ENCODE measurements at places on chromosomes 4 and X.
A peak's percentile ranks its signal among the peaks of the same experiment; 100 is the strongest.

DNA sequence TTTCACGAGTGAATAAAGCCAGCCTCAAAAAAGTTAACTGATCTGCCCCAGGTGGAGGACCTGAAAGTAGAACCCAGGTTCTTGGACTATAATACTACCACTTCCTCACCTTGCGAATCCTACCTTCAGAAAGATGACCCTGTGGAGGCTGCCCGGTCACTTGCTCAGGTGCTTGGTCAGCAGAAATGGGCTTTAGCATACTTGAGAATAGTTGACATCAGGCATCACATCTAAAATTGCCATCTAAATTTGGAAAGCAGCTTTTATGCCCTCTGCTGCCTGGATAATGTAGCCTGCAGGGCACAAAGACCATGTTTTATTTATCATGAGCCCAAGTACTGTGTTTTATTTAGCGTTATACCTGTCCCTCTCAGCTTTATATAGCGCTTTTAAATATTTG, 3.0 kb downstream of the BCLAF3 start:
- DNase-seq: no peak

- DNase-seq: no peak
Observed at GRCh38 chrX:38807873-38808272, 6.6 kb downstream of the MID1IP1 start.

- DNase-seq: no peak
Observed at GRCh38 chrX:74449937-74450330, 28.6 kb downstream of the SLC16A2 start.

DNA sequence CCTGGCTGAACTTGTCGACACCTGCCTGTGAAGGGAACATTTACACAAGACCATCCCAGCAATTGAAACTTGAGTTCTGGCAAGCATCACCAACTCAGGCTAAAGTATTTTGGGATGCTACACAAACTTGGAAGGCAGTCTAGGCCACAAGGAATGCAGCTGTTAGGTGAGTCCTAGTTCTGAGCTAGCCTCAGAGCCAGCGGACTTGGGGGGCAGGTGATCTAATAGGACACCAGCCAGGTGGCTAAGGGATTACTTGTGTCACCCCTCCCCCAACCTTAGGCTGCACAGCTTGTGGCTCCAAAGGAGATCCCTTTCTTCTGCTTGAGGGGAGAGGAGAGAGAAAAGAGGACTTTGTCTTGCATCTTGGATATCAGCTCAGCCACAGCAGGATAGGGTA, 62.3 kb upstream of the DKK2 start:
- no peak for DNase-seq

GRCh38 chr4:177640864-177641263, 198.6 kb upstream of the AGA start:
- DNase-seq: no peak

GRCh38 chr4:89518259-89518658, 210.7 kb upstream of the GPRIN3 start:
- DNase-seq: no peak

- no peak for DNase-seq
Observed at GRCh38 chr4:146763560-146763959, 124.9 kb downstream of the POU4F2 start.

- DNase-seq: no peak
Observed at GRCh38 chr4:59983852-59984251, 1216.3 kb upstream of the ADGRL3 start.

- no peak for DNase-seq
Observed at GRCh38 chr4:155526452-155527169, 140.0 kb upstream of the GUCY1A1 start.

GRCh38 chr4:123102897-123103471, 180.6 kb upstream of the NUDT6 start:
- no peak for DNase-seq

GRCh38 chrX:101602077-101602476, 15.7 kb downstream of the ARMCX6 start:
- no peak for DNase-seq

- no peak for DNase-seq
Observed at GRCh38 chrX:44690129-44690528, 147.5 kb upstream of the FUNDC1 start.

GRCh38 chrX:103464072-103464773, 55.1 kb downstream of the RAB40A start:
- no peak for DNase-seq

GRCh38 chr4:62457356-62457755, 1257.2 kb downstream of the ADGRL3 start:
- DNase-seq: no peak

DNA sequence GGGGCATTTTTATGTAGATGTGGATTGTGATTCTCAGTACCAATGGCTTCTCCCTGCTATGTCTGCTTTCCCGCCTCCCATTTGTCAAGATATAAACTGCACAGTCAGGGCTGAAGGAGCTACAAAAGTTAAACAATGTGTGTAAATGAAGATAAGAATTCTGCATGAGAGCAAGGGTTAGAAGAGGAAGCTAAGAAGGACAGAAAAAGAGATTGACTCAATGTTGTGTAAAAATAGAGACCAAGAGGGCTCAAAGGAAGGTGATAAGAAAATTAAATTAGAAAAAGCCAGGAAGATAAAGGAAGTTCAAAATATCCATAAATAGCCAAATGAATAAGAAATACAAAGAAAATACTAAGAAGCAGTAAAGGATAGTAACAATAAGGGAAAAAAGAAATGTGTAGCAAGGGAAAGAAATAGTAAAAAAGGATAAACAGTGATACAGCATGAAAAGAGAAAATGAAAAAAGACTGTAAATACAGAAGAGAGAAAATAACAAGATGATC, 82.5 kb downstream of the AMELX start:
- DNase-seq: no peak

DNA sequence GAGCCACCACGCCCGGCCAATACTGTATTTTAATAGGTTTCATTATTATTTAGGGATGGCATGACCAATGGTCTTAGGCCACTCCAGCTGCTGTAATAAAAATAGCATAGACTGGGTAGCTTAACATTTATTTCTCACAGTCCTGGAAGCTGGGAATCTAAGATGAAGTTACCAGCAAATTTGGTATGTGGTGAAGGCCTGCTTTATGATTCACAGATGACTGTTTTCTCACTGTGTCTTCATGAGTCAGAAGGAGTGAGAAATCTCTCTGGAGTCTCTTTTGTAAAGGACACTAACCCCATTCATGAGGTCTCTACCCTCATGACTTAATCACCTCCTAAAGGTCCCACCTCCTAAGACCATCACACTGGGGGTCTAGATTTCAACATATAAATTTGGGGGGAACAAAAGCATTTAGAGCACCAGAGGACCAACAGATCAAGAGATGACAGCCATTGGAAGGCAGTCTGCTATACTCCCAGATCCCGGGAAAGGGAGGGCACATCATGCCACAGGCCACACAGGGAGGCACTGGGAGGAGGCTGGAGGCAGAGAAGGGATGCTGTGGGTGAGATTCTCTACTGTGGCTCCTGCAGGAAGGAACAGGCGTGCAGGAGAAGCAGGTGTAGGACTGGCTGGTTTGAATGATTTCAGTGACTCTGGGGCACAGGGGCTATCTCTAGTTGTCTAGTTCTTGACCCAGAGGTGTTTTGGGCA, 335.8 kb upstream of the SFRP2 start:
- DNase-seq: no peak

GRCh38 chr4:2079926-2080325, 20.8 kb downstream of the NAT8L start:
- DNase-seq: no peak

- no peak for DNase-seq
Observed at GRCh38 chr4:98318521-98318920, 57.3 kb downstream of the RAP1GDS1 start.

- no peak for DNase-seq
Observed at GRCh38 chr4:70734168-70734954, 12.6 kb downstream of the RUFY3 start.

- no peak for DNase-seq
Observed at GRCh38 chr4:3784454-3785291, 18.5 kb downstream of the ADRA2C start.

DNA sequence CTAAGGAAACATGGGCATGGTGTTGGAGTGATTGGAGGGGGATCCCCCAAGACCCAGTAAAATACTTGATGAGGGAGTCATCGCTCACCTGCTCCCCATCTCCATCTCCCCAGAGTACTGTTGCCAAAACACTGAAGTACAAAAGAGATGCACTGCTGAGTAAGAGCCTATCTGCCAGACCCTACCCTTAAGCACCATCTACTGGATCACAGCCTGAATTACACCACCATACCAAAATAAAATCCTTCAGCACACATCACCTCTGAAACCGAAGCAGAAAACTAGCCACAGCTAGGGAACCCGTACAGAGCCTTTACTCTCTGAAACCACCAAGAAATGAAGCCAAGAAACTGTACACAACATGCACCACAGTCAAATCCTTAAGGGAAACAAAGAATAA, 466.3 kb upstream of the ACTRT1 start:
- DNase-seq: no peak

GRCh38 chrX:108064001-108064400, 19.1 kb downstream of the VSIG1 start:
- DNase-seq: no peak

DNA sequence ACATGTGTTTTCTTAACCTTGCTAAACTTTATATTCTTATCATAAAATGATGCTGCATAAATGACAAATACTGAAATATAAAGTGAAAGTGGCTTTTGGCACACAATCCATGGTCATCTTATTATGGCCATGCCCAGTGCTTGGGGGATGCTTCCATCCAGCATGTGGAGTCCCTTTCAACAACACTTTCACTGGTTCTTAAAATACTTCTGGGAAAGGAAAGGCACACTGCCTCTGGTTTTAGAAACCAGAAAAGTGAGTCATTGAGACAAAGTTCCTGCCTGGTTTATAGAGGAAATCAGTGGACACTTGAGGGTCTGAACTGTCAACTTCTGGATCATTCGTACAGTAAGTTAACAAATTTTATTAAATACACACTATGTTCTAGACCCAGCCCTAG, 248.0 kb upstream of the ADAMTS3 start:
- DNase-seq: no peak

DNA sequence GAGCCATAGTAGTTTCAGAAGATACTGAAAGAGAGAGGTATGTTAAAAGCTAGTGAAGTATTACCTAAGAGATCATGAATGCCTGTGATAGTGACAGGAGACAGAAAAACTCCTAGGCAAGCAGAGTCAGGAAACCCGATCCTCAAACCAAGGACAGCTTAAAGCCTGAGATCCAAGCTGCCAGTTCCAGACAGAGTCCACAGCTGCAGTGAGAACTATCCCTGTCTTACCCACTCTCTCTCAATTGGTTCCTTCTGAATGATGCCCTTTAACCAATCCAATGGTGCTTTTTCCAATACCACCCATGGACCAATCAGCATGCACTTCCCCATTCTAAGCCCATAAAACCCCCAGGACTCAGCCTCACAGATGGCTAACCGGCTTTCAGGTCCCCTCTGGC, 90.4 kb upstream of the PCDH10 start:
- no peak for DNase-seq

GRCh38 chrX:127908384-127908783, 143.8 kb downstream of the ACTRT1 start:
- no peak for DNase-seq

DNA sequence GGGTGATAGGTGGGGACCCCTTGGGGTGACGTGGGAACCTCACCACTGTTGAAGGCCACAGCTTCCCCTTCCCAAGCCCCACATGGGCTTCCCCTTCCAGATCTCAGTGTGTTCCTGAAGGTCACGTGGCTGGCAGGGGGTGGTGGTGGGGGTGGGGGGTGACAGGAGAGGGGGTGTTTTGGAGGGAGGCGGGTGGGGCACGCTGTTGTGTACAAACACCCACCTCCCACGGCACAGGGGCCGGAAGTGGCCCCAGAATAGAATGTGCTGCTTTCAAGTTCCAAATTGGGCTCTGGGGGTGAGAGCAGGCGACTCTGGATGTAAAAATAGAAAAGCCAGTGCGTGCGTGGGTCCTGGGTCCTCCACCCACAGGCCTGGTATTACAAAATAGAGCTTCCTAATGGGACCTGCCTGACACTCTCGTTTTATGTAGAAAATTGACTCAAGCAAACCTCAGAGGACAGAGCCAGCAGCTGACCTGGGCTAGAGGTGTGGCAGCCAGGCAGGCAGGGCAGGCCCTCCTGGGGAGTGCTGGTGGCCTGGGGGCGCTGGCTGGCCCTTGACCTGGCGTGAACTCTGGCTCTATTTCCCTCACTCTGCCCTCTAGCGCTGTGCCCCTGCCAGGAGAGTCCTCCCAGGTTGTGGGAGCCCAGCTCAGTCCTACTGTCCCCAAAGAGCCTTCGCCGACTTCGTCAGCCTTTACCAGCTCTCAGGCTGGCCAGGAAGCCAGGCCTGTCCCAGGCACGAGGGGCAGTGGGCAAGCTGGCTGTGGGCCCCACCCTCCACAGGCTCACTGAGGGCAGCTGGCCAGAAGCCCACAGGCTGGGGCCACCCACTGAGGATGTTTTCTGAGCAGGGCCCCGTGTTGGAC, 5.4 kb upstream of the SH3BP2 start:
- no peak for DNase-seq

- peak; percentile 6 for DNase-seq
Observed at GRCh38 chrX:30302956-30303355, 6.2 kb downstream of the NR0B1 start.

GRCh38 chrX:96776966-96777365, 92.3 kb downstream of the DIAPH2 start:
- no peak for DNase-seq

DNA sequence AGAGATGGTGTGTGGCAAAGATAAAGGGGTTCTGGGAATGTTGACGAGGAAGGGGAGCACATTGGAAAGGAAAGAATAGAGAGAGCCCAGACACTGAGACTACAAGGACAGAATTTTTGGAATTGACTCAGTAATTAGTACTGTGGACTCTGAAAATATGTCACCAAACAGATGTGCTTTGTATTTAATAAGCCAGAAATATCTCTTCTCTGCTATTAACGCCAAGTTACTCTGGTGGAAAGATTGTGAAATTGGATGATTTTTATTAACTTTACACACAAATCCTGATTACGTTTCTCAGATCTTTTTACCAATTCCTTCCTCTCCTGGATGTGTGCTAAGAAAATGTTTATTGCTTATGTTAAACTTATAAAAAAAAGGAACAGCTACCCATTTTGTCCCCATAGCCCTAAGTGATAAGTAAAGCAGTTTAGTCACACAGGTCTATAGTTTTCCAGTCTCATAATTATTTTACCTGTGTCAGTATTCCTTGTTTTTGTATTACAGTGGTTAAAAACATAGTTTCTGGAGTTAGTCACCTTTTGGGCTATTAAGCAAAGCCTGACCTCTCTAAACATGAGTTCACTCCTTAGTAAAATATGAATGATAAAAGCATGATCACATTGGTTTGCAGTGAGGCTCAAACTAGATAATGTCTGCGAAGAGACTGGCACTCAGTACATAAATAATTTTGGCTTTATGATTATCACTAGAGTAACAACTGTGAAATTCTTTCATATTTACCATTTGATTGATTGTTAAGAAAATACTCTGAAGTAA, 1068.3 kb downstream of the STIM2 start:
- no peak for DNase-seq

- DNase-seq: no peak
Observed at GRCh38 chr4:172826861-172827260, 341.8 kb upstream of the GALNT7 start.

GRCh38 chr4:126267689-126268088, 952.9 kb downstream of the FAT4 start:
- DNase-seq: no peak

DNA sequence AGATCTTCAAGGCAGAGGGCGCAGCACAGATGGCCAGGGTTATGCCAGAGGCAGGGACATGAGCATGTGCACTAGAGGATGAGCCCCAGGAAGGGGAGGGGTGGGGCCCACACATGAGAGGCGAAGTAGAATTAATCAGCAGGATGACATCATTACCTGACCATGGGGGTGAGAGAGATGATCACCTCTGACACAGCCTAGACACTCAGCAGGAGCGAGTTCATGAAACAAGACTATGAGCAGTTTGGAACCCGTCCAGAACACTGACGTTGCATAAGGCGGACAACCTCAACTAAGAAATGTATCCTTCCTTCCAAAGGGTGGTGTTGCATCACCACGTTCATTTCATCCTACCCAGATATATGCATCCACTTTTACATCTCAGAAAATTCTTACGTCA, 446.7 kb upstream of the TENM3 start:
- no peak for DNase-seq
